ENCODE measurements at places on chromosomes 3 and 15.
A peak's percentile ranks its signal among the peaks of the same experiment; 100 is the strongest.

DNA sequence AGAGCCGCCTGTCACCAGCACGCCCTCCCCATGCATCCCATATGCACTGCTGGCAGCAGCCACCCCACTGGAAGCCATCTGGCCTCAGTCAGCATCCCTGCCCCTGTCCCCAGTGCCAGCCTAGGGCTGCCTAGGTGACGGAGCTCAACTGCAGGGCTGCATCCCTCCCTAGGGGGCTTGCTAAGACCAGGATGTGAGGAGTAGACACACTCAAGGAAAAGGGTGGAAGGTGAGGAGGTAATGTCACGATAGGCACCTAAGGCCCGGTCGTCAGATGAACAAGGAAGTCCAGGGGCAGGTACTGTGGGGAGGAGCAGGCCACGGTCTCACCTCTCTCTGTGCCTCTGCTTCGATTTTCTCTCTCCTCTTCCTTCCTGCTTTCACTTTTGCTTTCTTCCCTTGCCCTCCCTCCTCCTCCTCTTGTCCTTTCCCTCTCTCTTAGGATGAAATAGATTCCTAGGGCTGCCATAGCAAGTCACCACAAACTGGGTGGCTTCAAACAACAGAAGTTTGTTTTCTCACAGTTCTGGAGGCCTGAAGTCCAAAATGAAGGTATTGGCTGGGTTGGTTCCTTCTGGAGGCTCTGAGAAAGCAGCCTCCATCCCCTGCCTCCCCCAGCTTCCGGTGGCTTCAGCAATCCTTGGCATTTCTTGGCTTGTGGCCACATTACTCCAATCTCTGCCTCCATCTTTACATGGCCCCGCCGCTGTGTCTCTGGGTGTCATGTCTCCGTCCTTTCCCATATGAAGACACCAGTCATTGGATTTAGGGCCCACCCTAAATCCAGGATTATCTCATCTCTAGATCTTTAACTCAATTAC lies 298.3 kb downstream of the SHQ1 start:
- peak; percentile 11 for DNase-seq

DNA sequence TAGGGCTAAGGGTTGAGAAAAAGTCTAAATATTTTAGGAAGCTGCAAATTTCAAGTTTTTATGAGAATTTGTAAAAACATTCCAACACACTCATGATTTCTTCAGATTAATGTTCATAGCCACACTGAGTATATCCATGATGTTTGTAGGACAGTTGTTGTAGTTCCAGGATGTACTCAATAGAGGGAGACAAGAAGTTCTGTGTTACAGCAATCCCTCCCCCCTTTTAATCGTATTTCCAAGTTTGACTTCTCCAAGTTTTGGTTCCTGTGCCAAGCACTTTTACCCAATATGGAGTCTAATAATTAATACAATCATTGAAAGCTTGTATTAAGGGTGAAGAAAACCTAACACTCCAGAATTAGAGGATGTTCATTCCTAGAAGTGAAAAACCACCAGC lies 143.4 kb downstream of the FEZF2 start:
- DNase-seq, result no peak

DNA sequence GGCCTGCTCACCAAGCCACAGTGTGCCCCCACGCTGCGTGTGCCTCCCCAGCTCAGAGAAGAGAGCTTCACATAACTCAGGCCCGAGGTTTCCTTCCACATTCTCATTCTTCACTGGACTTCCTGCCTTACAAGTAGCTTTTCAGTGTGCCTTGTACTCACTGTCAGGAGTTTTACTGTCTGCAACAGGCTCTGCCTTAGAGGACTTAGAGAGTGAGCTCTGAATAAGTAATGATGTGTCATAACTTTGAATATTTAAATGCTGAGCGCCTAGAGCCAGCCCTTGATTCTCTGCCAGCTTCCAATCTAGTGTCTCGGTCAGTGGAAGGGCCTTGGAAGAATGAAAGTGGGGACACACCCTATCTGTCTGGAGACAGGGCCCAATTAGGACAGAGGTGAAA lies 41.8 kb downstream of the ITGB5 start:
- peak; percentile 54 for DNase-seq

GRCh38 chr15:31577108-31577507 lies 250.5 kb downstream of the KLF13 start:
- DNase-seq, result no peak

DNA sequence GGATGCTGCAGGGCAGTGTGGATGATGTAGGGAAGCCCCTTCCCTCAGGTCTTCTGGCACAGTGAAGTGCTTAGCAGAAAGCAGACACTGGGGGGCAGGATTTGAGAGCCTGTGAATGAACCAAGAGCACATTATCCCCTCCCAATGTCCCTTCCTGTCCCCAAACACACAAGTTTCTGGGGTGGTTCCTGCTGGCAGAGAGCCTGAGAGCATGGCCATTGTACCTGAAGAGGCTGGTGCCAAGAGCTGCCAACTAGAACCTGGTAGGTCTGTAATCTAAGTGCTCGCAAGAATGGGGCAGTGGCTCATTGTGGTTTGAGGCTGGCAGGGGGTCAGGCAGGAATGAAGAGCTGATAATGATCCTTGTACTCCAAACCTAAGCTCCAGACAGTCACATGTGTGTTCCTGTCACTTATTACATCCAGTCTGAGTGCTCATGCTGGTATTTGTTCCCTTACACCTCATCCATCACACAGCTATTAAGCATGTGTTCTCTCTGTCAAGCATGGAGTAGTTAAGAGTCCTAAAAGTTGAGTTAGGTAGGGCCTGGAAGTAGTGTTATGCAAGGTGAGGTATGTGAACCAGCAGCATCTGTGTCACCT lies 6.7 kb upstream of the CCR1 start:
- DNase-seq, result peak; percentile 14

GRCh38 chr3:9700536-9700935 lies 3.1 kb upstream of the CPNE9 start:
- no peak for DNase-seq

- no peak for DNase-seq
Measured at GRCh38 chr3:140423146-140423545, 254.7 kb upstream of the TRIM42 start.

Data from LoVo (cell line).